ENCODE measurements at places on chromosomes 5 and 9. TPM values are rescaled to one million over a fixed set of nuclear protein-coding genes. Genes with fewer than 3 reads are reported as not detected.

Gene STPG3
- total RNA-seq: not detected

Gene TAF11L2
- not detected for total RNA-seq

Gene C5orf52
- total RNA-seq: not detected

Gene MTREX
- 85.7 TPM for total RNA-seq

Gene GABRB2
- total RNA-seq: under 0.01 TPM

Gene IL7R
- 67.9 TPM for total RNA-seq

Gene TEK
- total RNA-seq: 0.51 TPM

Gene NEUROG1
- not detected for total RNA-seq

Gene NTRK2
- total RNA-seq: 0.26 TPM

Gene SURF2
- 13.9 TPM for total RNA-seq

Gene SH2D3C
- not detected for total RNA-seq

Gene TMC1
- not detected for total RNA-seq

Gene APBA1
- 8.8 TPM for total RNA-seq

Gene ORM2
- total RNA-seq: not detected

Gene ARPC5L
- total RNA-seq: 11.0 TPM

Gene AIF1L
- 0.51 TPM for total RNA-seq

Gene ANKRD33B
- total RNA-seq: 7.8 TPM

Gene PCDHA3
- total RNA-seq: 0.26 TPM

Gene ADAMTS16
- total RNA-seq: 0.17 TPM

Gene PCDHB15
- total RNA-seq: 1.8 TPM

Gene GPR151
- total RNA-seq: not detected

Gene OGN
- 1.3 TPM for total RNA-seq

Gene UAP1L1
- total RNA-seq: 15.7 TPM

Gene SGCD
- 67.5 TPM for total RNA-seq

Gene GGTA1
- total RNA-seq: under 0.01 TPM

Gene ISOC1
- total RNA-seq: 21.1 TPM

Gene AK6
- 34.3 TPM for total RNA-seq

Gene PCDHA7
- total RNA-seq: 0.26 TPM

Gene PRDM9
- total RNA-seq: not detected

Gene AGXT2
- total RNA-seq: not detected

Gene IRF1
- total RNA-seq: 22.1 TPM

Gene TTF1
- total RNA-seq: 6.9 TPM

Gene ADRA1B
- 0.26 TPM for total RNA-seq

Gene OTP
- not detected for total RNA-seq

Gene UBQLN1
- total RNA-seq: 141 TPM

Gene KLF4
- total RNA-seq: 22.9 TPM

Gene FOXI1
- total RNA-seq: not detected

Gene FAM153A
- total RNA-seq: not detected

Gene CCL19
- not detected for total RNA-seq

Gene PLEKHG4B
- not detected for total RNA-seq

Gene PTPRD
- total RNA-seq: 3.3 TPM

Gene TAF11L3
- not detected for total RNA-seq

Gene FGFR4
- 13.6 TPM for total RNA-seq

Gene ZNF879
- 7.1 TPM for total RNA-seq

Gene PCDHGB1
- 3.1 TPM for total RNA-seq

Gene POLE3
- 17.3 TPM for total RNA-seq

Gene GPRIN1
- 6.3 TPM for total RNA-seq

Gene PANK3
- 38.8 TPM for total RNA-seq

Gene SLC46A2
- not detected for total RNA-seq

Gene KLHL3
- 2.3 TPM for total RNA-seq

Gene SLC6A7
- total RNA-seq: not detected

Gene AK3
- 90.3 TPM for total RNA-seq

All from fibroblast of lung (primary cell).